ENCODE measurements at places on chromosomes 2 and 18. TPM values are rescaled to one million over a fixed set of nuclear protein-coding genes. Genes with fewer than 3 reads are reported as not detected.
A peak's percentile ranks its signal among the peaks of the same experiment; 100 is the strongest.

The SFTPB gene
- not detected for total RNA-seq

- DNase-seq = no peak
Observed at GRCh38 chr2:119525614-119526013, 1.3 kb upstream of the SCTR start.

DNA sequence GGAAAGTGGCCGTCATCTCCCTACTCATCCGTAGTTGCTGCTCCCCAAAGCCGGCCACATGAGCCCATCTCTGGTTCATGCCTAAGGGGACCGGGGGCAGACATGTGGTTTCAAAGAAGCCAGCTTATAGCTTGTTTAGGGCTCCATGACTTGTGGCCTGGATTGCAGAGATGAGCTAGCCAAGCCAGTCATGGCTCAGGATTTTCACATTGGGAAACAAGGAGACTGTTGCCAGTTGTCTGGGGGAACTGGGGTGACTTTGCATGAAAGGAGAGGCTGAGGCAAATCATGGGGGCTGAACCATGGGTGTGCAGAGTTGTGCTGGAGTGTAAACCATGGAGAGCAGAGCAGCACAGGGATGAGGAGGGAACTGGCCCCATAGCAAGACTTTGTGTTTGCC, 183.0 kb upstream of the APCDD1 start:
- DNase-seq = no peak

- DNase-seq = no peak
Observed at GRCh38 chr2:152303951-152304350, 31.0 kb upstream of the FMNL2 start.

- DNase-seq = peak; percentile 41
Observed at GRCh38 chr2:94982675-94983074, 42.8 kb upstream of the MAL start.

DNA sequence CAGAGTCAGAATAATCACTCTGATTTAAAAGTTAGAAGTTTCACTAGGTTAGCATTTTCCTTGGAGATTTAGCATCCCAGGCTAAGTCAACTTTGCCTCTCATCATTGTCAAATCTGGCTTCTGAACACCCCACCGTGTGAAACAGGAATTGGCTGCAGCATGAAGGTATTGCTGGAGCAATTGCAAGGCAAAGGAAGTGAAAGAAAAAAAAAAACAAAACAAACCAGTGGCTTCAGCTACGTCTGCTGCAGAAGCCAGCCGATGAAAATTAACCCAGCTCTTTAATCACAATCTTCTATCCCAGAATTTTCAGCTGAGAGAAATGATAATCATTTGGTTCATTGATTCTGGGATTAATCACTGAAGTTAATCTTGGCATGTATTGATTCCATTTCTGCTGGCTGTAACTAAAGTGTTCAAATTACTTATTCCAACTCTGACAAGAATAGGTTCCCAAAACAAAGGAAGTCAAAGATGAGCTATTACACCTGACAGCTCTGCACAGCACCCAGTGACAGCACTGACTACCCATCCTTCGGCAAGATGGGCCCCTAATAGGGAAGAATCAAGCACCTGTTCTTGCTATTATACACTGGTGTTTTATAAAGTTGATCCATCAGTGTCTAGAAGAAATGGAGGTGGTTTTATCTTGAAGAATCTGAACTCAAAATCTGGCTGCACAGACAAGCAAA, 42.7 kb upstream of the REG3G start:
- no peak for DNase-seq

GRCh38 chr2:238869293-238870124, 21.6 kb downstream of the TWIST2 start:
- no peak for DNase-seq

DNA sequence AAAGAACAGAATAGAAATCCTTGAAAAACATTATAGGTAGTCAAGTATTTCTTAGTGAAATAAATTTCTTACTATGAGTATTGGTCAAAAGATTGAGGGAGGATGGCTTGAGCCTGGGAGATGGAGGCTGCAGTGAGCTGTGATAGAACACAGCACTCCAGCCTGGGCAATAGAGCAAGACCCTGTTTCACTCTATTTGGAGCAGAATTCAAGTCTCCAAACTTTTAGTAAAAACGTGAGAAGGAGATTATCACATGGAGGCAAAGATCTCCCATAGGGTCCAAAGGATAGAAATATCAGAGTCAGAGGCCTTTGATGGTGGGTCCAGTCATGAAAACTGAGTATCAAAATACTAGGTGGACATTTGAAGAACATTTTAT, 2.4 kb upstream of the MYL12A start:
- no peak for DNase-seq

GRCh38 chr2:232957657-232958090, 55.4 kb downstream of the NGEF start:
- DNase-seq = no peak

DNA sequence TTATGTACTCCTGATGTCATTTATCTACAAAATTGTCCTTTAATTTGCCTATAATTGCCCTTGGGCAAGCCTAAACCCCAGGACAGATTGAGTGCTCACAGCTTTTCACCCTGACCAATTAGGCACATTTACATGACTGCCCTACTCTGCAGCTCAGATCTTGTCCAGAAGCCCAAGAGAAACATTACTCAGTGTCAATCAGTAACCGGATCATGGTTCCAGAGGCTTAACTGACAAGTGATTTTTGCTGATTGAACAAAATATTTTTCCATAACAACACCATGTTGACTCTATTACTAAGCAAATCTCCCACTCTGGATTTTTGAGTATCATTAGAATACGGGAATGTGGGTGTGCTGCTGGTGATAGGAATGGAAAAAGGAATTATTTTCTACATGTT, 465.4 kb upstream of the TNP1 start:
- no peak for DNase-seq

All from H4 (cell line).